Vagina (tissue), 2 donors: ENCODE measurements at places on chromosomes 3 and 15. TPM values are rescaled to one million over a fixed set of nuclear protein-coding genes. Genes with fewer than 3 reads are reported as not detected.

The SUCNR1 gene
- 0.49 TPM for total RNA-seq

The FRMD5 gene
- 0.49 TPM for total RNA-seq

The NMNAT3 gene
- total RNA-seq: 17.4 TPM

The TTC21A gene
- 8.8 TPM for total RNA-seq

The CHRM5 gene
- total RNA-seq: not detected

The PIGZ gene
- 9.8 TPM for total RNA-seq

The SMAD6 gene
- total RNA-seq: 28.5 TPM

The CCR8 gene
- total RNA-seq: not detected

The UCN2 gene
- total RNA-seq: 5.2 TPM

The HIGD1A gene
- total RNA-seq: 173 TPM

The CACNA2D2 gene
- total RNA-seq: 2.5 TPM

The ROBO1 gene
- 66.5 TPM for total RNA-seq

DNA sequence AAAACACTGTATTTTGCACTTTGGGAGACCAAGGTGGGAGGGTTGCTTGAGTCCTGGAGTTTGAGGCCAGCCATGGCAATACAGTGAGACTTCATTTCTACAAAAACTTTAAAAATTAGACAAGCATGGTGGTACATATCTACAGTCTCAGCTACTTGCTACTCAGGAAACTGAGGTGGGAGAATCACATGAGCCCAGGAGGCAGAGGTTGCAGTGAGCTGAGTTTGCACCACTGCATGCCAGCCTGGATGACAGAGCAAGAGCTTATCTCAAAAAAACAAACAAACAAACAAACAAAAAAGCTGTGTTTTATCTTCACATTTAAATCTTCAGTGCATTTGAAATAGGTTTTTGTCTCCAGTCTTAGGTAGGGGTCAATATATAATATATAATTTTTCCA lies 4.8 kb upstream of the SLC9C1 start:
- H3K36me3 ChIP-seq: no peaks in the 10 kb centered on the region
- H3K4me1 ChIP-seq: peaks cover 11% of the 10 kb centered on the region
- no peak overlapping the region for H3K27ac ChIP-seq
- no peaks in the 10 kb centered on the region for H3K27me3 ChIP-seq
- H3K4me3 ChIP-seq: no peak overlapping the region
- DNase-seq: no peak

DNA sequence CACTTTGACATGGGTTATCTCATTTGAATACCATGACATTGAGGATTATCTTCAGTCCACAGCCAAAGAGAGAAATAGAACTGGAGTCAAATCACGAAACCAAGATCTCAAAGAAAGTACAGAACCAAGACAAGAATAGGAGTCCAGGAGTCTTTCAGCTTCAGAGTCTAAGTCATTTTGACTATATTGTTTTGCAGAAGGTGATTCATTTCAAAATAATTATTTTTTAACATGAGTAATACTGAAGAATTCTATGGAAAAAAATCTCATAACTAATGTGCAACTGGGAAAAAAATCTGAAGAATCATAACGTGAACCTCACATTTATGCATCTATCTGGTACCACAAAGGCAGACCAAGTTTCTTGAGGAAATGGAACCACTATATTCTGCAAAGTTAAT lies 60.3 kb downstream of the UBE3A start:
- DNase-seq: no peak
- no peak overlapping the region for H3K27ac ChIP-seq
- H3K4me3 ChIP-seq: no peak overlapping the region
- H3K4me1 ChIP-seq: no peaks in the 10 kb centered on the region
- H3K27me3 ChIP-seq: no peaks in the 10 kb centered on the region
- H3K36me3 ChIP-seq: no peaks in the 10 kb centered on the region

GRCh38 chr3:94365006-94365405 lies 302.1 kb downstream of the NSUN3 start:
- DNase-seq: no peak
- H3K4me3 ChIP-seq: no peak overlapping the region
- no peaks in the 10 kb centered on the region for H3K36me3 ChIP-seq
- no peaks in the 10 kb centered on the region for H3K27me3 ChIP-seq

DNA sequence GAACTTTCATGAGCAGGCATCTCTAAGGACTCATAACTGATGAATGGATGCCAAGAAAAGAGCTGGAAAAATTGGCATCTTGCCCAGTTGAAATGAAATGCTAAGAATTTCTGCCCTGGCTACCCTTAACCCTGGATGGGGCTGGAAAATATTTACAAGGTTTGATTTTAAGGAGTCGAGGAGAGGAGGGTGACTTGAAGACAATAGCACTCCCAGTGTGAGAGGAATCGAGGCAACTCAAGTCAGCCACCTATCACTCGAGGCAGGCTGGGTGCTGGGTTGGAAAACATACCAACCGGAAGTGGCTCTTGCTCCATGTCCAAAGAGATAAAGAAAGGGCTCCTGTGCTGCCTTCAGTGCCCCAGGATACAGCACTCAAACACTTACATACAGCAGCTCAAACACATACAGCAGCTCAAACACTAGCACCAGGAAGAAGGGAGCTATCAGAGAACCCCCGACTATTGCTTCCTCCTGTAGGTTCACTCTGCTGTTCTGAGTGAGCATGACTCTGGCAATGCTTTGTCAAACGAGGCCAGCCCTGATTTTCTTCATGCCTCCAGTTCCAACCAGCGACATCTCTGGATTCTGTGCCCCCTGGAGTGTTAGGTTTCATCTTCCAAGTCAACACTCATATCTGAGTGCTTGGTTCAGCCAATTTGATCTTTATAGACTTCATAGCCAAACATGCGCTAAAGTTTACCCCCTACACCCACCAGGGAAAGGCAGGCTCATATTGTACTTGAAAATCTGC lies 4.9 kb downstream of the PRICKLE2 start:
- no peaks in the 10 kb centered on the region for H3K27me3 ChIP-seq
- H3K36me3 ChIP-seq: no peaks in the 10 kb centered on the region
- DNase-seq: no peak
- peak overlapping the region; percentile 60 for H3K27ac ChIP-seq

GRCh38 chr3:2944628-2945027 lies 165.5 kb downstream of the IL5RA start:
- H3K4me3 ChIP-seq: no peak overlapping the region
- DNase-seq: no peak
- no peaks in the 10 kb centered on the region for H3K4me1 ChIP-seq
- H3K36me3 ChIP-seq: no peaks in the 10 kb centered on the region

DNA sequence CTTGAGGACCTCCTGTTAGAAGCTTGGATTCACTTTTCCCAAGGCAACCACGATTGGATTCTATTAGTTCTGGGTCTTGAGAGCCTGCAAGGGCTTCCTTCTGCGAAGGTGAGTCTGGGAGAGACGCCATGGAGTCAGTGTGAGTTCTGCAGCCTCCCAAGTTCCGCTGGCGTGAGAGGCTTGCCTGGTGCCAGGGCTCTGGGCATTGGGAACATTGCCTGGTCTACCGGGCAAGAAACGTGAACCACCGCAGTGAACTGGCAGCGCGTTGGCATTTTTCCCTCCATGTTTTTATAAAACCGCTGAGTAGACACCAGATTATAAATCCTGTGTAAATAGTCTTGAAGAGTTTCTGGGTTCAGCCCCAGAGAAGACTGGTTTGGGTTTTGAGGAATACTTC lies 160.9 kb downstream of the IGF1R start:
- H3K27ac ChIP-seq: no peak overlapping the region
- DNase-seq: no peak
- no peaks in the 10 kb centered on the region for H3K27me3 ChIP-seq
- H3K4me1 ChIP-seq: peaks cover 51% of the 10 kb centered on the region
- H3K4me3 ChIP-seq: no peak overlapping the region

- no peaks in the 10 kb centered on the region for H3K36me3 ChIP-seq
- H3K27ac ChIP-seq: no peak overlapping the region
- DNase-seq: no peak
- no peak overlapping the region for H3K4me3 ChIP-seq
- no peaks in the 10 kb centered on the region for H3K27me3 ChIP-seq
Observed at GRCh38 chr3:156459434-156459833, 95.5 kb downstream of the SSR3 start.

DNA sequence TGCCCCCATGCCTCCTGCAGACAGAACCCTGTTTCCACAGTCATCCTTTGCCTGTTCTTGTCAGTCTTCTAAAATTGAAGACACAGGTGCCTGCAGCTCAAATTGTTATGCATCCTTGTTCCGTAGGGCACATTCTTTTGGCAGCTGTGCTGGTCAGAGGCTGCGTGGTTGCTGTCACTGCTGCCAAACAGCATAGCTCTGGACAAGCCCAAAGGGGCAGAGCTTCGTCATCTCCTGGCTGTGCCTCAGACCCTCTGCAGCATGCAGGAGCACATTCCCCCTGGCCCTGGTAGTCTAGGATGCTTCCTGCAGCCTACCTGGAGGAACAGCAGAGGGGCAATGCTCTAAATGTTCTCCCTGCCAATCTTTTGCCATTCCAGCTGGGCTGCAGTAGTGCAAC lies 2.1 kb upstream of the FBXL22 start:
- H3K4me1 ChIP-seq: peaks cover 55% of the 10 kb centered on the region
- peak overlapping the region; percentile 29 for H3K27ac ChIP-seq
- no peaks in the 10 kb centered on the region for H3K36me3 ChIP-seq

GRCh38 chr15:80587816-80588456 lies 107.2 kb upstream of the ABHD17C start:
- no peak overlapping the region for H3K4me3 ChIP-seq
- H3K27me3 ChIP-seq: no peaks in the 10 kb centered on the region
- DNase-seq: no peak
- H3K4me1 ChIP-seq: no peaks in the 10 kb centered on the region

DNA sequence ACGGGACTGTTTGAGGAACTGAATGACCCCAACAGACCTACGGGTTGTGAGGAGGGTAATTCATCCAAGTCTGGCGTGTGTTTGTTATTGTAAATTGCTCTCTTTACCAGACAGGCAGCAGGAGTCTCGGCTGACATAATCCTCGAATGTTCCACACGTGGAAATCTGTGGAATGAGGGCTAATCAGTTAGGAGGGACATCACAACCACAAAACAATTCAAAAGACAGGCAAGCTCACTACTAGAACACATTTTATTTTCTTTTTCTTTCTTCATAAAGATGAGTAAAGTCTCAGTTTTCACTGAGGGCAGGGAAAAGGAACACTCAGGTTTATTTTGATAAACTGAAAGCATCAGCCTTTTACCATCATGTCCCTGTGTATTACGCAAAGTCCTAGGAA lies 53.8 kb downstream of the GRK7 start:
- H3K27me3 ChIP-seq: no peaks in the 10 kb centered on the region
- H3K4me1 ChIP-seq: no peaks in the 10 kb centered on the region
- no peak for DNase-seq
- no peak overlapping the region for H3K27ac ChIP-seq

- no peaks in the 10 kb centered on the region for H3K27me3 ChIP-seq
- no peaks in the 10 kb centered on the region for H3K36me3 ChIP-seq
- H3K4me1 ChIP-seq: no peaks in the 10 kb centered on the region
- H3K4me3 ChIP-seq: no peak overlapping the region
- no peak overlapping the region for H3K27ac ChIP-seq
- no peak for DNase-seq
Observed at GRCh38 chr3:66952357-66952756, 45.8 kb upstream of the KBTBD8 start.

- no peaks in the 10 kb centered on the region for H3K4me1 ChIP-seq
- H3K27ac ChIP-seq: no peak overlapping the region
- no peak overlapping the region for H3K4me3 ChIP-seq
- no peaks in the 10 kb centered on the region for H3K27me3 ChIP-seq
- no peak for DNase-seq
Observed at GRCh38 chr3:172717493-172718088, 6.7 kb upstream of the NCEH1 start.

- no peaks in the 10 kb centered on the region for H3K27me3 ChIP-seq
- no peak overlapping the region for H3K27ac ChIP-seq
- no peaks in the 10 kb centered on the region for H3K36me3 ChIP-seq
- H3K4me1 ChIP-seq: no peaks in the 10 kb centered on the region
- no peak for DNase-seq
- H3K4me3 ChIP-seq: no peak overlapping the region
Observed at GRCh38 chr3:161598639-161599038, 102.0 kb downstream of the OTOL1 start.
